Stimulated activated CD4-positive, alpha-beta T cell treated with anti-CD3 and anti-CD28 coated beads, TNF-alpha, amount 100 ng/mL, for 1 hour (primary cell): ENCODE measurements at places on chromosomes 3 and 15.

- no peak for DNase-seq
These were observed 217.0 kb downstream of the PLOD2 start for GRCh38 chr3:145943952-145944351.

DNA sequence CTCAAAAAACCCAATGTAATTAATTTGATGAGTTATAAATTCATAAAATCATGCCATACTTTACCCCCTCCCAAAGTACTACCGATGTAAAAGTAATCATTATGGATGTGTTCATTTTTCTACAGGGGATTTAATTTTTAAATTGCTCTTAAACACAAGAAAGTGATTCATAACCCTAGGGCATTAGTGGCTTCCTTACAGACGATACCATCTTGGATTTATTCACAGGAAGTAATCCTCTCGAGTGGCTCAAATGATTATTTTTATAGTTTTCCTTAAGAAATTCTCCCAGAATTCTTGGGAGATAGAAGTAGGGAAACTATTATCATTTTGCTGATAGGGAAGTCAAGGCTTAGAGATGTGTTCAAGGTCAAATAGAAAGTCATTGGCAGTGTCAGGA is 80.9 kb downstream of the PEX5L start:
- DNase-seq, result no peak

GRCh38 chr3:32413845-32414521 is 22.3 kb downstream of the CMTM7 start:
- no peak for DNase-seq

- no peak for DNase-seq
These were observed 9.1 kb downstream of the SLC49A4 start for GRCh38 chr3:122803977-122804376.

DNA sequence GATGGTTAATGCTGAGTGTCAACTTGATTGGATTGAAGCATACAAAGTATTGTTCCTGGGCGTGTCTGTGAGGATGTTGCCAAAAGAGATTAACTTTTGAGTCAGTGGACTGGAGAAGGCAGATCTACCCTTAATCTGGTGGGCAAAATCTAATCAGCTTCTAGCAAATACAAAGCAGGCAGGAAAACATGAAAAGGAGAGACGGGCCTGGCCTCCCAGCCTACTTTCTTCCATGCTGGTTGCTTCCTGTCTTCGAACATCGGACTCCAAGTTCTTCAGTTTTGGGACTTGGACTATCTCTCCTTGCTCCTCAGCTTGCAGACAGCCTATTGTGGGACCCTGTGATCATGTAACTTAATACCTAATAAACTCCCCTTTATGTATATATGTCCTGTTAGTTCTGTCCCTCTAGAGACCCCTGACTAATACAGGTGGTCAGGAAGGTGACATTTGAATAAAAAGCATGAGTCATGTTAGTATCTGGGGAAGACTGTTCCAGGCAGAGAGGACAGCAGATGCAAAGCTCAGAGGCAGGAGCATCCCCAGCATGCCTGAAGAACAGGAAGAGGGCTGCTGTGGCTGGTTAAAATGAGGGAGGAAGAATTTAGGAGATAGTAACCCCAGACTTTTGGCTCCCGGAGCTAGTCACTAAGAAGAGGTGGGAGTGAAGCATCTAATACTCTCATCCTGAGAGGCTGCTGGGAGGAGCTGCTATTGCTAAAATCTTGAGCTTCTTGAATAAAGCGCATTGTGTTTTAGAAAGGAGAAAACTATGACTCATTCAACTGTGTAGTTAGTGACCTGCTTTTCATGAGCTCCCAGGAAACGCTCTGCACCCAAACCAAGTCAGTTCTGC is 207.4 kb upstream of the HES1 start:
- no peak for DNase-seq

- no peak for DNase-seq
These were observed 43.9 kb downstream of the ST3GAL6 start for GRCh38 chr3:98807011-98807410.

DNA sequence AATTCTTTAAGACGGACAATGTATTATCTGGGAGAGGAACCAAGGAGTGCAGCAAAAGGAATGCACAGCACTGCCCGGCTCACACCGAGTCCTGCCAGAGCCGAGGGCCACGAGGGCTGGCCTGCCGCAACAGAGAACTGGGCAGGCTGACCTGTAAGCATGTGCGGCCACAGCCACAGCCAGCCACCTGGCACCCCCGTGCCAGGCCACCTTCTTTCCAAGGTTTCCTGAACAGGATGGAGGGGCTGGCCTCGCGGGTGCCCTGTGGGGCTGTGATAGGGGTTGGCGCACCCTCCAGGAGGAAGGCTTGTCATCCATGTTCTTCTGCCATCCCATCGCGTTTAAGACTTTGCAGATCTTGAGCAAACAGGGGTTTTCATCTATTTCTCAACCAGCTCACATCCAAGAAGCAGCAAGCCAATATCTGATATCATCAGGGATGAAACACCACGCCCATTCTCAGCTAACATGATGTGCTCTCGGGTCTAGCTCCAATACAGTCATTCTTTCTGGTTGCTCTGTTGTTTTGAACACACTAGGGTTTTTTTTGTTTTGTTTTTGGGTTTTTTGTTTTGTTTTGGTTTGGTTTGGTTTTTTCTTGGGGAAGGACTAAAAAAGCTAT is 10.2 kb downstream of the CA12 start:
- DNase-seq, result no peak

DNA sequence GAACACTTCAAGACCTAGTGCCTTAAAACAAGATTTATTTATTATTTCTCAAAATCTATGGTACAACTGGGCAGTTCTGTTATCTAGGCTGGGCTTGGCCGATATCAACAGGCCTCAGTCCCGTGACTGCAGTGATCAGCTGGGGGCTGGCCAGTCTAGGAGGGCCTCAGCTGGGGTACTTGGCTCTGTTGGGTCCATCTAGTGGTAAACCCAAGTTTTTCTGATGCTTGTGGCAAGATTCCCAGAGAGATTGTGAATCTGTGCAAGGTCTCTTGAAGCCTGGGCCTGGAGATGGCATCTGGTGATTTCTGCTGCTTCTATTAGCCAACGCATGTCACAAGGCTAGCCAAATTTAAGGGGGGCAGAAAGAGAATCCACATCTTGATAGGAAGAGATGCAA is 482.4 kb upstream of the SGO1 start:
- DNase-seq, result no peak

GRCh38 chr3:121624147-121624899 is 31.1 kb downstream of the FBXO40 start:
- DNase-seq, result no peak

GRCh38 chr3:70078778-70079177 is 79.2 kb downstream of the SAMMSON start:
- DNase-seq, result no peak

GRCh38 chr15:26767169-26767670 is 5.6 kb downstream of the GABRB3 start:
- DNase-seq, result no peak

DNA sequence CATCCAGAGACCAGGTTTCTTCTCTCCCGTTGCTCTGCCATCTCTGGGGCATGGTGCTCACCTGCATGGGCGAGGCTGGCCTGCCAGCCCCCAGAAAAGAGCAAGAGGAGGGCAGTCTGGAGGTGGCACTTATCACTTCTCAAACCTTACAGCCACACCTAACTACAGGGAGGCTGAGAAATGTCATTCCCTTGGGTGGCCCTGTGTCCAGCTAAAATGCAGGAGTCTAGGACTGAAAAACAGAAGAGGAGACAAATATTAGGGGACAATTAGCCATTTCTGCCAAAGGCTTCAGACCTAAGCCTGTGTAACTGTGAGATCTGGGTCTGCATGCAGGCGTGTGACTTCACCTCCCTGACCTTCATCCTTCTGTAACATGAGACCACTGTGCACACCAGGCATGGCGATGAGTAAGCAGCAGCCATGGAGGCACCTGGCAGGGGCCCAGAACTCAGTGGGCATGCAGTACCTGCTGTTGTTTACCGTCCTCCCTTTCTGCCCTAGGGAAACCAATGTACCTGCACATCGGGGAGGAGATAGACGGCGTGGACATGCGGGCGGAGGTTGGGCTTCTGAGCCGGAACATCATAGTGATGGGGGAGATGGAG is 83.4 kb downstream of the MESD start:
- no peak for DNase-seq

DNA sequence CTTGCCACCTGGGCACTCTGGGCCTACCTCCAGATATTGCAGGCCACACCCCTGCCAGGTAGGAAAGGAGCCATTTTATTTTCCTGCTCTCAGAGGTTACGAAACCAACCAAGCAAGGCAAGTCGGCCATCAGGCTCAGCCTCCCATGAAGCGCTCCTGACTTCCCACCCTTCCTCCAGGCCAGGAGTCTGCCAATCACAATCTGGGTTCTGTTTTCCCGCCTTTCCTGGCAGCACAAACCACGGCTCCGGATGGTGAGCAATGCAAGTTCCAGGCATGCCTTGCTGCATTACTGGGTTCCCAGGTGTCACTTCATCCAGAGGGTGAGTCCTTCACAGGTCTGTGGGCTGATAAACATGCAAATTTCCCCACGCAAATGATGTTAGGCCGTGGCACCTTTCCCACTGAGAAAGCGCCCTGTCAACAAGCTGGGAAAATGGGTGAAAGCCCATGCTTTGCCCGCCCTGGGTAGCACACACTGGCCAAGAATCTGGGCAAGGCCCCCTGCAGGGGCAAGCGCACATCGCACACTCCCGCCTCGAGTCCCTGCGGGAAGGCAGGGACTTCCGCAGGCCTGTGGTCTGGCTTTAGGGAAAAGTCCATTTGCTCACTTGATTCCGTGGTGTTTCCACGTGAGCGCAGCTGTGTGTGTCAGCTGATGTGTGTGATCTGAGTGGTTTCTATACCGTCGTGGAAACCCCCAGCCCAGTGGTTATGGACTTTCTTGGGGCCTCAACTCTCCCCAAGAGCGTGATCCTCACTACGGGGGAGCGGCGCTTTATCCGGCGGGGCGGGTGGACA is 61.6 kb upstream of the RYK start:
- no peak for DNase-seq

- no peak for DNase-seq
These were observed 9.6 kb upstream of the ANXA2 start for GRCh38 chr15:60407415-60407805.

GRCh38 chr15:29289173-29289572 is 19.6 kb upstream of the NSMCE3 start:
- no peak for DNase-seq

DNA sequence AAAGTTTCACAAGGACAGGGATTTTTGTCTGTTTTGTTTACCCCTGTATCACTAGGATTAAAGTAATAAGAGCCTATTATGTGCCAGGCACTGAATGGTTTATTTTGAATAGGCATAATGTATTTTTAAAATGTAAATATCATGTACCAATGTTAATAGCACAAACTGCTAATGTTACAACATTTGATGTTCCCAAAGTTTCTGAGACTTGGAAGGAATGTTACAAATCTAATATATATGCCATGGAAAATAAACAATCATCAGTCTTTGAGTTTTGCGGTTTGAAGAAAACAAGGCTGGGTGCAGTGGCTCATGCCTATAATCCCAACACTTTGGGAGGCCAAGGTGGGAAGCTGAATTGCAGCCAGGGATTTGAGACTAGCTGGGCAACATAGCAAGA is 159.4 kb downstream of the CDIN1 start:
- DNase-seq, result no peak

GRCh38 chr15:36757189-36757814 is 177.9 kb downstream of the CDIN1 start:
- no peak for DNase-seq

DNA sequence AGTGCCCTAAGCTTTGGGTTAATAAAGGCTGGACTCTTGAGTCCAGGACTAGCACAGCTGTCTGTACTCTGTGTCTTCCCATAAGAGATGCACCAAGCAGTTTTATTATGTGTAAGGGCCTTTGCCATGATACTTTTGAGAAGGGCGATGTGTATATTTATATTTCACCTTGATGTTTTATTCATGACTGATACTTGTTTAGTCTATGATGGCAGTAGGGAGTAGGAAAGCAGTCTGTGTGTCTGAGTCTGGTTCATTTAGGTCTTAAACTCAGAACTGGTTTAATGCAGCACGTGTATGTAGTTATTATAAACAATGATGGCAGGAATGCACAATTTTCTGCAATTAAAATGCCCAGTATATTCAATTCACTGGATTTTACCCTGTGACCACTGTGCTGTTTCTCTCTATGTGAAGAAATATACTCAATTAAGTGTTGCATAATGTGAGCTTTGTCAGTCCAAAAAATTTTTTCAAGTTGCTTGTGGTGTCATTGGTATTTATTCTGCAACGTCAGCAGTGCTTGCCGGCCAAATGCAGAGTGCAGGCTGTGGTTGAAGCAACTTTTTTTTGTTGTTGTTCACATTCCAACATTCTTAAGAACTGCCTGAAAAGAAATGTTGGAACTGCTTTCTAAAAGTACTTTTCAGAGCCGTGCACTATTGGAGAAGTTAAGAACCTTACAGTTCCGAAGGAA is 423.7 kb upstream of the SEMA6D start:
- DNase-seq, result no peak

- no peak for DNase-seq
These were observed 26.7 kb downstream of the PIAS1 start for GRCh38 chr15:68080783-68081182.

DNA sequence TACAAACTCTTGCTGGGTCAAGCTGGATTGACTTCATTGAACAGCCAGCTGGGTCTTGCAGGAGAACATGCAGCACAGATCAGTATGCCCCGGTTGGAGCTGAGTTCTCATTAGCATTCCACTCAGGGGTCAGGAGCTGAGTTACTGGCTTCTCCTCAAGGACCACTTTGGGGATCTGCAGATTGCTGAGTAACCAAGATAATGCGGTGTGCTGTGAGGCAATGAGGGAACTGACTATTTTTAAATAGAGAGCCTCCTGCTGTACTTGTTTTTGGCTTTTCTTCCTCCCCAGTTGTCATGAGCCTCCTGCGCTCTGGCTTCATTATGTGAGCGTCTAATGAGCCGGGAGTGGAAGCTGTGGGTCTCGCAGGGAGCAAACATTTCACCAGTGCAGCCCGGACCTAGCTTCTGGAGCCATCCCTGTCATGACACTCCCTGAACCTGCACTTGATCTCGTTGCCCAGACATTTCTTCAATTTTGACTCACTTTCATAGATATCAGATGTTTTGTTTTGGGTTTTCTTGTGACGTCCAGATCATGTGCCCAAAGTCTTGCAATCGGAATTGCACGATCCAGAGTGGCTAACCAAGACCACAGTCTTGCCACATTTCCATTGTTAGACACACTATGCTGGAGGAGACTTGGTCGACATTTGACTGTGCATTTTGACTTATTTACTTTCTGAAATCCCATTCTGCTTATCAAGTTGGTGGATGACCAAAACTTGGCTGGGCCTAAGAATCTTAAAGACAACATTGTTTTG is 327.2 kb downstream of the LRTM1 start:
- DNase-seq, result no peak

GRCh38 chr15:51759557-51760070 is 8.2 kb downstream of the TMOD2 start:
- DNase-seq, result no peak
